ENCODE measurements at places on chromosomes 2 and 18.

DNA sequence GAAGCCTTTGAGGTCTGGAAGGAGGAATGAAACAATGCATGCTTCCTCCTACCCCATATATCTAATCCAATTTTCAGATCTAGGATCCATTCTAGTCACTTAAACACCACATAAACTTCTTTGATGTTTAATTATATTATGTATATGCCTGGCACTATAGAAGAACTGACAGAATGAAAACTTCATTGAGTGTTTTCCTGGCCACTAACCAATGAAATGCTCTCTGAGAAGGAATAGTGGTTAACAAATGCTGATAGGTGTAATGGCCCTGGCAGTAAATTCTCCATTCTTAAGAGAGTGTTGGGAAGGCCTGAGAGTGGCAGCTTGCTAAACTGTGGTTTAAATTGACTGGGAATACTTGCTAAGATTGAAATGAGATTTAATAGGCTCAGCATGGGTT is 710.0 kb downstream of the LRRTM4 start:
- DNase-seq: no peak

DNA sequence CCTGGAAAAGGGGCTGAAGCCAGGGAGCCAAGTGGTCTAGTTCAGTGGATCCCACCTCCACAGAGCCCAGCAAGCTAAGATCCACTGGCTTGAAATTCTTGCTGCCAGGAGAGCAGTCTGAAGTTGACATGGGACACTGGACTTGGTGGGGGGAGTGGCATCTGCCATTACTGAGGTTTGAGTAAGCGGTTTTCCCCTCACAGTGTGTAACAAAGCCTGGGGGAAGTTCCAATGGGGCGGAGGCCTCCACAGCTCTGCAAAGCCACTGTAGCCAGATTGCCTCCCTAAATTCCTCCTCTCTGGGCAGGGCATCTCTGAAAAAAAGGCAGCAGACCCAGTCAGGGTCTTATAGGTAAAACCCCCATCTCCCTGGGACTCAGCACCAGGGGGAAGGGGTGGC is 144.4 kb downstream of the PTPRM start:
- no peak for DNase-seq

- DNase-seq: no peak
Observed at GRCh38 chr2:17101091-17101490, 417.1 kb downstream of the RAD51AP2 start.

GRCh38 chr2:30741576-30741975 is 65.7 kb downstream of the CAPN13 start:
- DNase-seq: no peak

DNA sequence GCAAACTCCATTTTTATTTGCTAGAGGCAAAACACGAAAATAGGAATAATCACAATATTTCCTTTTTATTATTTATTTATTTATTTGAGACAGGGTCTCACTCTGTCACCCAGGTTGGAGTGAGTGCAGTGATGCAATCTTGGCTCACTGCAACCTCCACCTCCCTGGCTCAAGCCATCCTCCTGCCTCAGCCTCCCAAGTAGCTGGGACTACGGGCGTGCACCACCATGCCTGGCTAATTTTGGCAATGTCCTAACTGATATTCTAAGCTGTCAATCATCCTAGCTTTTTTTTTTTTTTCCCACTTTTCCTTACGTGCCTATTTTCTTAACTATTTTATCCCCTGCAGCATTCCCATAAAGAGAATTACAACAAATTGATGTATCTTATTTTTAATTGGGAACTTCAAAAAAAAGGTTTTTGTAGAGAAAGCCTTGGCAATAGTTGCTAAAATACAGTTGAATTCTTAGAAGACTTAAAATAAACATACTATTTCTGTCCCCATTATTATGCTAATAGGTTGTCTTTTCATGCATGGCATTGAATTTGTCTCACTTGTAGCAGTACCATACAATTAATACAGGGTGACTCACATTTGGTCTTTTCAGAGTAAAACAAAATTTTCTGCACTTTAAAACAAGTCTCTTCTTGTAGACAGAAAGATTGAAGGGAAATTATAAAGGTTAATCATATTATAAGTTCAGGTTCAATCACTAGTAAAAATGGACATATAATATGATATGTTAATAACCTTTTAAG is 153.5 kb downstream of the SLC39A10 start:
- DNase-seq: no peak

GRCh38 chr2:127015106-127015910 is 91.6 kb downstream of the BIN1 start:
- DNase-seq: no peak

DNA sequence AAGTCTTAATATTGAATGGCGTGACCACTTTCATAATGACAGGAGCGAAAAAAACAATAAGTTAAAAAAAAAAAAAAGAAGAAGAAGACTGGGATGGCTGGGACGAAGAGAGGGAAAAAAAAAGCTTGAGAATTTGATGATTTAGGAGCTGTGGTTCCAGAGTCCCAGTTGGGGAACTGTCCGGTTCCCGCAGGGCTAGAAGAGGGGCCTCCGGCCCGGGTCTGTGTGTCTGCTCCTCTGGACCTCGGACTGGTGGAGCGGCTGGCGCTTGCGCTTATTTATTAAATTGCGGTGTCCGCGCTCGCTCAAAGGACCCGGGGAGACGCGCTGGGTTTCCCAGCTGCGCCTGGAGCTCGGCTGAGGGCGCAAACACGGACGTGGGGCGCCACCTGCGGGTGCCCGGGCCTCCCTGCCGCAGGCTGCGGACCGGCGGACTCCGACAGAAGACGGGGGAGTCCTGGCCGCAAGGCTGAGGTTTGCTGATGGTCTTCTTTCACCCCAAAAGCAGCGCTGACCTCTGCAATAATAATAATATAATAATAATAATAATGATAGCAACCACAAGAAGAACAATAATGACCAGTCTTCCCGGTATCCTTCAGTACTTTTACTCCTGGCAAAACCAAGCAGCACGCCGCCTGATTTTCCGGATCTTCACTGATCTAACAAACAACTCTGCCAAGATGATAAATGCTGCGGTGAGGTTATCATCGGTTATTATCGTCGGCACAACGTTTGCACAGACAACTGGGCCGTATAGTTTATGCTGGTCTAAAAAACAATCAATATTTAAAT is at the start of gene CBLN2:
Gene CBLN2 (minus strand): TSS at position 251 of the 795 bp plus-strand sequence. CDS start 2,182 bp downstream, outside the sequence.
- no peak for DNase-seq

DNA sequence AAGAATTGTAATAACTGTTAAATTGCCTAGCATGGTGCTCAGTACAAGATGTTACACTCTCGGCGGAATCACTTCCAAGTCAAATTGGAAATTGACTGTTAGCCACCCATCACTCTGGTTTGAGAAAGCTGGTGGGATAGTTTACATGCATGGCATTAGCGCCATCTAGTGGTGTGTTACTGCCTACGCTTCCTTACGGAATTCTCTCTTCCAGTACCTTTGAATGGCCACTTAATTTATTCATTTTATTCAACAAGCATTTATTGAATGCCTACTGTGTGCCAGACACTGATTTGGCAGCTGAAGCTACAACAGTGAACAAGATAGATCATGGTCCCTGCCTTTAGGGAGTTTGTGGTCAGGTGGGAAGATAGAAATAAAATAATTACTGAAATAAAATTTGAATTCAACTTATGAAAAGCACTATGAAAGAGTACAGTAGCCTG is 171.2 kb downstream of the TMEM247 start:
- peak; percentile 75 for DNase-seq

GRCh38 chr2:70094978-70095719 is 7.9 kb downstream of the PCBP1 start:
- DNase-seq: no peak

DNA sequence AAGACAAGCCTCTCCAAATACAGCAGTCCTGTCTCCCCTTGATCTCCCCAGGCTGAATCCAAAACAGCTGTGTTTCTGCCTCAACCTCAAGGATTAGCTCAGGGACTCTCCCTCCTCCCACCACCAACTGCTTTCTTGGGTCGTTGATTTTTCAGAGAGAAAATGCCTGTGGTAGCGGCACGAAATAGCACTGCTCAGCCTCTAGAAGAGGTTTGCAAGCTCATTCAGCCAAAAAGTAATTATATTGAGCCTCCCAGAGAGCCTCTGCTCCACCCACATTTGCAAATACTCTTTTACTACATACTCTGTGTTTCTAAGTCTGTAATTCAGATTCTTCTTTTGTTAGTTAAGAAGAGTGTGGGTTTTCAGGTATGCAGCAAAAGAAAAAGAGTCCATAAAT is 396.4 kb upstream of the TNP1 start:
- no peak for DNase-seq

DNA sequence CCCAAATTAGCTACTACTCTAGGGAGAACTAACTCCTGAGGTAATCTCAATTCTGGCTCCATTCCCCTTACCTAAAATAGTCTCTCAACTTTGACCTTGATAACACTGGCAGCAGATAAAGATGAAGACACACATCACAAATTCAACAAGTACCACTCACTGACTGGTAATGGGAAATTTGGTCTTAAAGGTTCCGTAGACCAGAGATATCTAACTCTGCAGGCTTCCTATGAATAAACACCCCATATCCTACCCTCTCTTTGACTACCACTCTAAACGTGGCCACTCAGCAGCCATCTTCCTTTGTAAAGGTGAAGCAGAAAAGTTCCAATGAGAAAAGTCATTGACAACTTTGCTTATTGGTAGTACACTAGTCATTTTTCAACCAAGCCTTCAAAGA is 38.6 kb upstream of the GALNT5 start:
- no peak for DNase-seq

DNA sequence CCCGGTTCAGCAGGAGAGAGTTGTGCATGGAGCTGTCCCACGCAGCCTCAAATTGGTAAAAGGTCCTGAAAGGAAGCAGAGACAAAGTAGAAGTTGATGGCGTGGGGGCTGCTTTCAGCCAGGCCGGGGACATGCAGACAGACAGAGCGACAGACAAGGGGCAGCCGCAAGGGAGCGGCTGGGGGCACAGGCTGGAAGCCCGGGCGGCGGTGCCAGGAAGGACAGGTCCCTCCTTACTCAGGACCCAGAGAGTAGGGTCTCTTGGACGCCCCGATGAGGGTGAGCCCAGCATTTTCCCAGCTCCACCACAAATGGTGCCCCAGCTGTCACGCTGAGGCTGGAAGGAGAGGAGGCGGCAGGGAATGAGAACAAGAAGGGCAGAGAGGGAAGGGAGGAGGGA is 35.2 kb downstream of the AQP12A start:
- no peak for DNase-seq

GRCh38 chr2:205857520-205858237 is 175.4 kb downstream of the NRP2 start:
- no peak for DNase-seq

- DNase-seq: no peak
Observed at GRCh38 chr18:59464486-59464885, 105.4 kb upstream of the LMAN1 start.

DNA sequence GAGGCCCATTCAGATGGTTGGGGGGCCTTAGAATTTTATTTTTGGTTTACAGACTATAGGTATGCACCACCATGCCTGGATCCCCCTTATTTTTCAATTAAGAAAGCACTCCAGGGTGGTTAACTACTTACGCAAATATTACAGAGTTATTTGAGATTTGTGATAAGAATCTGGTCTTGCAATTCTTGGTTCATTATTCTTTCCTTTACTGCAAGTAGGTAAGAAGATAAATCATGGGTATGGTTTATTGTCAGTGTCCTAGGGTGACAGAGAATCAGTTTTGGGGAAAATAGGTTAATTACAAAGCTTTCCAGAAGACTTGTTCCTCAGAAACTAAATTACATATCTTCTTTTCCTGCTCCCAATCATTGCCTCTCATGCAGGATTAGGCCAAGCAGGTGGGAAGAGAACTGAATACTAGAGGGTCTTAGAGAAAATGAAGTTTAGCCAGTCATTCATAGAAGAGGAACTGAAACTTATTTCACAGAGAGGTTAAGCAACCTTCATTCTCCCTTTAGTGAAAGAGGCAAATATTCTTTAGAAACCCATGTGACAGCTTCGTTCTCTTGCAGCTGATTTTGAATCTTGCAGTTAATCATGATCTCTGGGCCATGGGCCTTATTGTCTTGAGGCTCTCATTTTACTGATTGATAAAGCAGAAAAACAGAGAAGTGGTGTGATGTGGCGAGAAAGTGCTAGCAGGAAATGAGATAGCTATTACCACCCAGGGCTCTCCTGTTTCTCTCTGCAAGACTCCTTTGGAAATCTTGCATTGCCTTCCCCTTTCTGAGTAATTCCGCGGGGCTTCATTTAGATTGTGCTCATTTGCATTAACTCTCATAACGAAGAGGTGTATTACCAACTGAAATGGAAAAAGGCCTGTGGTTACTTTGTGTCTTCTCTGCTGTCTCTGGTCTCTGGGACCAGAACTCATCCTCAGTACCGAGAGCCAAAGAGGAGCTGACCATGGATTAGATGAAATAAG is 44.8 kb upstream of the ARHGAP25 start:
- no peak for DNase-seq

- no peak for DNase-seq
Observed at GRCh38 chr2:160657196-160657595, 163.6 kb upstream of the RBMS1 start.

DNA sequence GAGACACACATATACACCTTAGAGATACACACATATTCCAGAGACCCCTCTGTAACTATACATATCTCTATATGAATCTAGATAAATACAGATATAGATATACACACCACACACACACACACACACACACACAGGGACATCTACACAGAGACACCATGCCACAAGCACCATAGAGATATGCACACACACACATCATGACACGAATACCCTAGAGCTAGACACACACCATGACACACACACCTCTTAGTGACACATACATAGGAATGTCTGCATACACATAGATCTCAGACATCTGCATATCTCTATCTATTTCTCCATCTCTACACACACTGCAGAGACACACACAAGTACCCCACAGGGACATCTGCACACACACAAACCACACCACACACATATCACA is 270.0 kb downstream of the CYRIA start:
- DNase-seq: no peak

GRCh38 chr18:50274044-50274442 is 7.3 kb downstream of the MBD1 start:
- no peak for DNase-seq

DNA sequence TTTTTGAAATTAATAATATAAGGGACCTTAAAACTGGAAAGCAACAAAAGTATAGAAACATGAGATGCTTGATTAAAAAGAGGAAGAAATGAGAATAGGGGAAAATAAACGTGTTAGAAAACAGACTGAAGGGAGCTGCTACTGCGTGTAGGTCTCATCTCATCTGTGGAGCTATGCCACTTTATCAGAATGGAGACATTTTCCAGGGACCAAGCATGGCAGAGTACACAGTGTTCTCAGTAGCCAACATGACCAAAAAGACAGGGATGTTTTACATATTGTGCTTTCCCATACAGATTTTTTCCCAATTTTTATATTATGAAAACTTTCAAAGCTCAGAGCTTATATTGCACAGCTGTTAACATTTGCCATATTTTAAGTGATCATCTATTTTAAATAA is 23.1 kb downstream of the CEP192 start:
- DNase-seq: no peak

GRCh38 chr2:58680755-58681310 is 439.7 kb upstream of the FANCL start:
- no peak for DNase-seq

GRCh38 chr18:31512203-31512764 is 14.3 kb downstream of the DSG2 start:
- DNase-seq: no peak

- DNase-seq: no peak
Observed at GRCh38 chr2:239997686-239998409, 27.3 kb downstream of the NDUFA10 start.

All from Panc1 (cell line).